Activated naive CD4-positive, alpha-beta T cell treated with anti-CD3 and anti-CD28 coated beads, Interleukin-2, amount 10 ng/mL, durations not matched to agents 7 days and 5 days (primary cell): ENCODE measurements at places on chromosomes 2 and 18.

DNA sequence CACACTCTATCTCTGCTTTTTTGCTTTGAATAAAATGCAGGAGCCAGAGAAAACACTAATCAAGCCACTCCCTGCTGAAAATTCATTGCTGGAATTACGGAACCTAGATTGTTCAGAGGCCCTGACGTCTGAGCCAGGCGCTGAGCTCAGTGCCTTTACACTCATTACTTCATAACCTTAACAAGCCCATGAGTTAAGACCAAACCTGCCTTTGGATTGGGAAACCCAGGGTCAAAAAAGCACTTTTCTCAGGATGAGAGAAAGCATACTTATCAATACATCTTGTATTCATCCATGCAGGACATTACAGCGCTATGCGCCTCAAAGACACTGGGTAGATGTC is 762 bp downstream of the INO80C start:
- DNase-seq, result no peak

DNA sequence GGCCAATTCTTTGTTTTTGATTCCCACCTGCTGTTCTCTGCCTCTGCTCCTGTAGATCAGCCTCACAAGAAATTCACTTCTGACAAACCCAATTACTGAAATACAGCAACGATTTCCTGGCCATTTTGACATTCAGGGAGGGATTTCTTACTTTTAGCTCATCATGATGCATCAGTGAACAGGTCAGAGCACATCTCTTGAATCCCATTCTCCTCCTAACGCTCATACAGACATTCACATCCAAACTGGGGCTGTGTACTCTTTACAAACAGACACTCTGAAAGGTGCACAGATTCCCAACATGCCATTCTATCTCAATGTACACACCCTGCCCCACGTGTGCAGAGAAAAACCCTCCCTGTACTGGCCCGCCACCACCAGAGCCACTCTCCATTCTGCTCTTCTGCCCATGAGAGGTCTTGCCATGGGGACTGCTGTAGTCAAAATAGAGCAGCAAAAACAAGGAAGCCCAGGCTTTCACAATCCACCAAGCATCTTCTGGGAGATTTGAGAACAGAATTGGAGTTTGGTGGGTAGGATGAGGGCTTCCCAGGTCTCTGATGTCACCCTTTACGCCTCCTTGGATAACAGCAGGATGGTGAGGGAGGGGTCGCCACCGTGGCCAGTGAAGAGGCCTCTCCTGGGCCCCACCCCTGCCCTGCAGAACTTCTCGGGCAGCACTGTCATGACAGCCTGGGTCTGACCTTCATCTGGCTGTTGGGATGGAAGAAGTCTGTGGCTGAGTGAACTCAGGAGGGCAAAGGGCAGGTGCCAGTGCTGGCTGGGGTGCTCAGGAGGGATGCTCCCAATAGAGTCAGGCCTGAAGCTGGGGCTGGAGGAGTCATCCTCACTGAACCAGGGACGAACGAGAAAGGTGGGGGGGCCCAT is 41.9 kb upstream of the ZFP36L2 start:
- DNase-seq, result no peak

- no peak for DNase-seq
Measured at GRCh38 chr2:70047451-70047850, 39.8 kb upstream of the PCBP1 start.

DNA sequence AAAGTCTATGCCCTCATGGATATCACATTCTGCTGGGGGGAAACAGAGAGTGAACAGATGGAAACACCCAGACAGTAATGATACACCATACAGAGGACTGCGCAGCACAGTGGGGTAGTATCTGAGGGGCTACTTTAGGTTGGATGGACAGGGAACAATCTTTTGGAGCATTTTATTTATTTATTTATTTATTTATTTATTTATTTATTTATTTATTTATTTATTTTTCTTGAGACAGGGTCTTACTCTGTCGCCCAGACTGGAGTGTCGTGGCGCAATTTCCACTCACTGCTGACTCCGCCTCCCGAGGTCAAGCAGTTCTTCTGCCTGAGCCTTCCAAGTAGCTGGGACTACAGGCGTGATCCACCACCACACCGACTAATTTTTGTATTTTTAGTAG is 89.2 kb downstream of the TGOLN2 start:
- DNase-seq, result no peak

GRCh38 chr2:181122601-181123000 is 142.2 kb downstream of the UBE2E3 start:
- DNase-seq, result no peak

GRCh38 chr2:23696752-23697045 is 230.2 kb downstream of the ATAD2B start:
- DNase-seq, result no peak

GRCh38 chr2:46863882-46864281 is 51.7 kb downstream of the MCFD2 start:
- no peak for DNase-seq

DNA sequence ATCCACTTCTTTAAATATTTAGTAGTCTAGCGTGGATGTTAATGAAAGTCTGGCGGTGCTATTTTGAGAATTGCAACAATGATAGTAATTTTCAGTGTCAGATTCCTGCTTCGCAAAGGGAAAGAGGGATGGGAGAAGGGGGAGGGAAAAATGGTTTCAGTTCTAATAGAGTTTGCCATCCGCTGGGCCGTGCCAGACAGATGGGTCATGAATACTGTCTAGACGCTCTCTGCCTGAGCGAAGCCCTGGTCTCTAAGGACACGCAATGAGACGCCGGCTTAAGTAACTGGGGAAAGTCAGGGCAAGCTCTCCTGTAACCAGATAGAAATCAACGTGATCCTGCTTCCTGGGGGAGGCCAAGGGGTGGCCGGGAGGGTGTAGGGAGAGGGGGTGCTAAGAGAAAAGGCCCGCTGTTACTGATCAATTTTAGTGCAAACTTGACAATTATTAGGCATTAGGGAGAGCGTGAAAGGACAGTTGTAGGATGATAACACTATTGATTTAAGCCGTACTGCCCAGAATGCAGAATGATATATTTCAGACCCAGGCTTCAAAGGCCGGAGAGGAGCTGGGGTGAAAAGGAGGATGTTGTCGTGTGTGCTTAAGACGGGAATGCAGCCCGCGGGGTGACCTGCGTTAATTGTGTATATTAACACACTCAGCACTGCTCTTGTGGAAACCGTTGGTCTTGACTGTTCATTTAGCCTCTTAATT is 229.2 kb downstream of the LDLRAD4 start:
- no peak for DNase-seq

DNA sequence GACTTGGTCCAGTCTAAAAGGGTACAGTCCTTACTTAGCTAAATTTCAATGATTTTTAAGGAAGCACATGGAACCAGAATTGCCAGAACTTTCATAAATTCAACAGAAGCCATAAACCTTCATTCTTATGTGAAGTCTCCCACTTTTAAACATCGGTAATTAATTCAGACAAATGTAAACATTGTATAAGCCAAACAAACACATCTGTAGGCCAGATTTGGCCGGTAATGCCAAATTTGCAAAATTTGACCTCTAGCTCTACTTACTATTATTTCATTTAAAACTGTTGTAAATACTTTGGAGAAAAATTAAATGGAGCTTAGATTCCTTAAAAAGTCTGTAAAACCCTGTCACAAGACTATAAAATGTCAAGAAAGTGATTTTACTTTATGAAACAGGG is 83.2 kb upstream of the GALNT5 start:
- DNase-seq, result no peak

DNA sequence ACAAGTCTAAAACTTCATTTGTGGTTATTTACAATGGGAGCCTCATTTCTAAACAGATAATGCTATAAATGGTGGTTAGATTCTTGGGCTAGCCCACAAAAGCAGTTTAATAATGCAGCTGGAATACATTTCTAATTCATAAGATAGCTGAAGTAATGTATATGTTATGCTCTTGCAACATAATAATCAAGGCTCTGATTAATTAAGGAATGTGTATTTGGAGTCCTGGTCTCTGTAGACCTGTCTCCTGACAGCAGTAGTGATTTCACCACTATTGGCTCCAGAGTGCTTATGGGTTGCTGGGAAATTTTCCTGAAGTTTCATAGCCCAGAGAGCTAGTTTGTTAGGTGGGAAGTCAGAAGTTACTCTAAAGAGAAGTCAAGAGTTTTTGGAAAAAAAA is 21.3 kb upstream of the CDC42EP3 start:
- DNase-seq, result no peak

GRCh38 chr2:213148572-213149261 is 2.7 kb downstream of the IKZF2 start:
- no peak for DNase-seq

GRCh38 chr2:197803033-197803444 is 1.4 kb upstream of the PLCL1 start:
- peak; percentile 39 for DNase-seq

- DNase-seq, result no peak
Measured at GRCh38 chr2:158664987-158665386, 130.1 kb upstream of the DAPL1 start.

DNA sequence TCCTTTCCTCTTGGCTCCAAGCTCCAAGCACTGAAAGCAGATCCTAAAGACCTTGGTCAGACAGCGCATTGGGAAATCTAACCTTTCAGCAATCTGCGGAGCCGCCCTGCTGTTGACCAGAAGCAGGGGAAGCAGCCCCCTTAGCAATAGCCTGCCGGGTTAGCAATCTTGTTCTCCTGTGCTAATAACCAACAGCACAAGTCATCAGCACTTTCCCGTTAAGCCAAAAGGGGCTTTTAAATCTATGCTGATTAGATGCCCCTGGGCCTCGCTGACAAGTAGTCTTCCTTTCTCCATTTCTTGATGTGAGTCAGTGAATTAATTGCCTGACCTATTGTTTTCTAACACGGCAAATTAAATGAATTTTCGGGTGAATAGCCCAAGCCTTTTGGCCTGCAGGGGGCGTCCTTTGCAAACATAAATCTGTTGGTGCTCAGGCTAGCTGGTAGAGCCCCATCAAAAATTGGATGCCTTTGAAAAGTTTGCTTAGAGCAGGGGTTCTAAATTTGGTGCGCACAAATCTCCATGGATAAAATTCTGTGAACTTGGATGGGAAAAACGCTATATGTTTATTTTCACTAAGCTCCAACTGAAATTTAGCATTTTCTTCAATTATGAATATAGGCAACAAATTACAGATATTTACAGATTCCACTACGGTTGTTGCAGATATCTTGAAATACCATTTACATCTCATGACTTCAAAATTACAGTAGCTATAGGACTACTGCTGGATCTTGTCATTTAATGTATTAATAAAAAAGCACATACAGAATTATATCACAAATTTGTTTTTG is 24.6 kb downstream of the MAIP1 start:
- DNase-seq, result peak; percentile 88

GRCh38 chr18:70295192-70296188 is 6.6 kb downstream of the SOCS6 start:
- DNase-seq, result no peak

DNA sequence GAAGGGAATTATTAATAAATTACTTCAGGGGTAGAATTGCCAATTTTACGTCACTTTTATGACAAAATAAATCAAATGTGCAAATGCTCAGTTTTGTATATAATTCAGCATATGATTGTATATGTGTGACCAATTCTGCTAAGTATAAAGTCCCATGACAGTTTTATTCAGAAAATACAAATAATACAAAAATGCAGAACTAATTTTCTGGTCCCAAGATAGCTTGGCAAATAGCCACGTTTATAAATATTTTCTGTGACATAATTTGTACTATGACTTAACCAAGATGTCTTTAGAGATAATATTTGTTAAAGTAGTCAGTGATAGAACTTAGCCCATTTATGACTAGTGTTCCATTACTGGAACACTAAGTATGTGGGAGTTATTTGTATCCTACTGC is 24.2 kb upstream of the CAB39 start:
- no peak for DNase-seq

GRCh38 chr2:186980787-186981550 is 132.0 kb upstream of the ZSWIM2 start:
- DNase-seq, result no peak

DNA sequence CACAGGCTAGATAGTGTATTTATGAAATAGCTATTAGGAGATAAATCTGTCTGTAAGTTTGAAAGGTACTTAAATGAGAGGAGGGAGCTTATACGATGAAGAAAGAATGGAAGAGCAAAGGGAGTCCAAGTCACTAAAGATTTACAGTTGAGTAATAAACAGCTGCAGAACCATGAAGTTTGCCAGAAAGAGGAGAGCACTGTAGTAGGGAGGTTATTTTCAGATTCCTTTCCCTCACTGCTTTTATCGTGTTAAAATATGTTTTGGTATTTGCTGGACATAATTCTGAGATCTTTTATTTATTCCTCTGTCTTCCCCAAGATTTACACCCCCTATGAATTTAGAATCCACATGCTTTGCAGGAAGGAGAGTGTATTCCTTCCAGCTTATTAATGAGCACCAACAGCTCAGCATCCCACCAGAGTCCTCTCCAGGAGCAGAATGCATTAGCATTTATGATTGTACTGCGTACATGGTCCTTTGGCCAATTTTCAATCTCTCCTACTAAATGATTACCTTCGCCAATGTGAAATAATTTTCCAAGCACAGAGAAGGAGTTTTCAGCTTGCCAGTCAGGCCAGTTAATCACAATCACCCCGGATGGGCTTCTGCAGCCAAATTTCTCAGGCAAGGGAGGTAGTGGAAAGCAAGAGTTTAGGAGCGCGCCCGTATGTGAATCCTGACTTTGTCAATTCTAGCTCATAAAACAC is 297.0 kb downstream of the NBAS start:
- no peak for DNase-seq

- DNase-seq, result no peak
Measured at GRCh38 chr2:146984014-146984413, 860.8 kb upstream of the ACVR2A start.

GRCh38 chr2:223929571-223930102 is 15.5 kb downstream of the WDFY1 start:
- DNase-seq, result peak; percentile 64

DNA sequence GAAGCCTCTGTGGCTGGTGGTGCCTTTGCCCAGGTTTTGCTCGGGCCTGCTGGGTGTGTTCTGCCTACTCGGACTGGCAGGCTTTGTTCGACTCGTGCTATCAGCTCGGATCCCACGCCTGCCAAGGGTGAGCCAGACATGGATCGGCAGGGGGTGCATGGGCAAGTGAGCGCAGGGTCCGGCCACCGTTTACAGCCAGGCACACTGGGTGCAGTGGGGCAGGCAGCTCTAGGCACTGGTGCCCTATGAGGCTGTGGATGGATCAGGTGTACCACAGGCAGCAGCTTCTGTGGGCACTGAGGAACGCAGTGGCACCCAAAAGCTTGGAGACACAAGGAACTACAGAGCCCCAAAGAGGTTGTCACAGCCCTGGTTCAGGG is 25.6 kb downstream of the MARCHF7 start:
- DNase-seq, result no peak

- DNase-seq, result no peak
Measured at GRCh38 chr2:32963941-32964340, 17.2 kb downstream of the LTBP1 start.

- DNase-seq, result no peak
Measured at GRCh38 chr18:31197676-31198075, 35.0 kb upstream of the DSC1 start.

GRCh38 chr18:49322765-49323490 is 137.5 kb downstream of the DYM start:
- no peak for DNase-seq

GRCh38 chr2:181457741-181458425 is 697 bp downstream of the ITGA4 start:
- DNase-seq, result peak; percentile 70

DNA sequence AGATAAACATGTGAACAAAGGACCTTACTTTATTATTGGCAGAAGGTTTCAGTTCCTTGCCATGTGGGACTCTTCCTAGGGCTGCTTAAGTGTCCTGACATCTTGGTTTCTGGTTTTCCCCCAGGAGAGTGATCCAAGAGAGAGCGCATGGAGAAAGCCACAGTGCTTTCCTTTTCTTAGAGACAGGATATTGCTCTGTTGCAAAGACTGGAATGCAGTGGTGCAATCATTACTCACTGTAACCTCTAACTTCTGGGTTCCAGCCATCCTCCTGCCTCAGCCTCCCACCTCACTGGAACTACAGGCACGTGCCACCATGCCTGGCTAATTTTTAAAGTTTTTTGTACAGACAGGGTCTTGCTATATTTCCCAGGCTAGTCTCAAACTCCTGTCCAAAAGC is 38.1 kb upstream of the TCF7L1 start:
- no peak for DNase-seq
